IPS DF 6.9 (cell line): ENCODE measurements at places on chromosomes 1 and 21.

DNA sequence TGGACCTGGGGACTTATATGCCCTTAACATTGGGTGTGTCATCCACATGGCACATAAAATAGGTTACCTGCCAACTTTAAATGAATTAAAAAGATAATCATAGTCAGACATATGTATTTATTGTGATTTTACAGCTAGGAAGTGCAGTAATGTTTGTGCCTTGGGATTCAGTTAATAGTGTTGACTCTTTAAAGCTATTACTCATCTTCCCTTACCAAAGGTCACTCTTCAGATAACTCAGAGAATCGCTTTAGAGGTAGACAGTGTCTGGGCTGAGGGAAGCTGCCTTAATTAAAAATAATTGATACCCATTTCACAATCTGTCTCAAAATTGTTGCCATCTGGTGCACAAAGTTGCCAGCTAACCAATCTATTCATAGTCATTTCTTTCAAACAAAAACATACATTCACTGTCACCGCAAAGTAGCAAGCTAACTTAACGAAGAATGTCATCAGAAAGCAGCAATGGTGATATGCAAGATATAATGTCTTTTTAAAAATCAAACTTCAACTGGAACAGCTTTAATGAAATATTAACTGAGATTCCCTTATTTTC is 3.0 kb upstream of the KRTAP15-1 start:
- no peak for DNase-seq

GRCh38 chr1:64195081-64195395 is 8.4 kb upstream of the UBE2U start:
- DNase-seq: no peak

DNA sequence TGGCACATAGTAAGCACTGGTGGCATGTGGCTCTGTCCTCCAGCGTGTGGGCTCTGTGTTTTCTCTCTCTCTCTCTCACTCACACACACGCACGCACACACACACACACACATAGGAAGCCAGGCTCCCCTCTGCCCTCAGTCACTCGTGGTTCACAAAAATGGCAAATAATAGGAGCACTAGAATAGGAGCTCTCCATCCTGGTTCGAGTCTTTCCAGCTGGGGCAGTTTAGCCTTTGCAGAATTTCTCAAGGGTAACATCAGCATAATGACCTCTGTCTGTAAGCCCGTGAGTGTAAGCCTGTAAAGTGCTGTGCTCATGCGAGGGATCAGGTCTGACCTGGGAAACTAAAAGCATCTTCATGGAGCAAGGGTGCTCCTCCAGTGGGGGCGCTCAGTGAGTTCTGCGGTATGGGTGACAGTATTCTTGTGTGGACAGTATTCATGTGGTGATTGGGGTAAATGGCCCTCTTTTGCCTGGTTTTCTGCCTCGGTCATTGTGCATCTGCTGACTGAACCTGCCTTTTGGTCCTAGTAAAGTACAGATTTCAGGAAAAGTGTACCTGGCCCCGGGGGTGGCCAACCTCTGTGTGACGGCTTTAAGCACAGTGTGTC is 842 bp upstream of the ZC3H12A start:
- DNase-seq: no peak

DNA sequence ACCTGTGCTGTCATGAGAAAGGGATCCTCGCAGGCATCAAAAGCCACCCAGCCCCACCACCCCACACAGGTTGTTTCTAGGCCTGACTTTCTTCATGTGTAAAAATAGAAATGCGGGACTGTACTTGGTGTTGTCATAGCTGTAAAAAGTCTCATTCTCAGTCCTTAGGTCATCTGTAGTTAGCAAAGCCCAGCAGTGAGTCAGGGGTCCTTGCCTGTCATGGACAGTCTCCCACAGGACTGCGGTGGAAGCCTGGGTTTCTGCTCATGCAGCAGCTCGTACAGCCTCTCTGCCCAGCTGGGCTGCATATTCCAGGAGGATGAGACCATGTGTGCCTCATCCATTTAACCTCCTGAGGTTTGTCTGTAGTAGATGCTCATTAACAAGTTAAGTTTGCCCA is 58.2 kb downstream of the MRPS6 start:
- DNase-seq: no peak

DNA sequence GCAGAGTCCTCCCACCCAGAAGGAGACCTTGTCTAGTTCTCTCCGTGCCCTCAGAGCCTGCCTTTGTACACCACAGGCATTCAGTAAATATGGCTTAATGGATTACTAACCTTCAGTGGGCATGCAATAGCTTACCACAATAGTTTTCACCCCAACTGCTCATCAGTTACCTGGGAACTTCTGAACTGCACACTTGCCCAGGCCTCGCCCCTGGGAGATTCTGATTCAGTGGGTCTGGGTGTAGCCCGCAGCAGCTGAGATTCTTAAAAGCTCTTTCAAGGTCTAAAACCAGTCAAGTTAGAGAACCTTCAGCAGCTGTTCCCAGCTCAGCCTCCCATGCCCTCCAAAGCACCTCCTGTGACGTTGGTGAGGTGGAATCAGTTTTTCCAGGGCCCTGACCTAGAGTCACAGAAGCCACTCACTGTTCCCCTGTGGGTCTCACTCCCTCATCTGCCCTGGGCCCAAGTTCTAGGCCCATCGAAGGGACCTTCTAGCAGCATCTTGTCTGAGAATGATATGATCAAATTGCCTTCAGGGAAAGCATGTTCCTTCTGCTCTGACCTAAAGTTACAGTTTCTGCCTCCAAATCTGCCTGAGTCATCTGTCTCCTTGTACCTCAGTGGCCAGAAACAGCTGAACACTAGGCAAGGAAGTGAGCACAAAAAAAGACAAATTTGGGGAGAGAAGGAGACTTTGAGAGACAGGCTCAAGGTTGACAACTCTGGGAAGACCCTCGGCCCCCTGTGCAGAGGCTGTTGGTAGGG is 10.8 kb downstream of the ASAP3 start:
- no peak for DNase-seq

DNA sequence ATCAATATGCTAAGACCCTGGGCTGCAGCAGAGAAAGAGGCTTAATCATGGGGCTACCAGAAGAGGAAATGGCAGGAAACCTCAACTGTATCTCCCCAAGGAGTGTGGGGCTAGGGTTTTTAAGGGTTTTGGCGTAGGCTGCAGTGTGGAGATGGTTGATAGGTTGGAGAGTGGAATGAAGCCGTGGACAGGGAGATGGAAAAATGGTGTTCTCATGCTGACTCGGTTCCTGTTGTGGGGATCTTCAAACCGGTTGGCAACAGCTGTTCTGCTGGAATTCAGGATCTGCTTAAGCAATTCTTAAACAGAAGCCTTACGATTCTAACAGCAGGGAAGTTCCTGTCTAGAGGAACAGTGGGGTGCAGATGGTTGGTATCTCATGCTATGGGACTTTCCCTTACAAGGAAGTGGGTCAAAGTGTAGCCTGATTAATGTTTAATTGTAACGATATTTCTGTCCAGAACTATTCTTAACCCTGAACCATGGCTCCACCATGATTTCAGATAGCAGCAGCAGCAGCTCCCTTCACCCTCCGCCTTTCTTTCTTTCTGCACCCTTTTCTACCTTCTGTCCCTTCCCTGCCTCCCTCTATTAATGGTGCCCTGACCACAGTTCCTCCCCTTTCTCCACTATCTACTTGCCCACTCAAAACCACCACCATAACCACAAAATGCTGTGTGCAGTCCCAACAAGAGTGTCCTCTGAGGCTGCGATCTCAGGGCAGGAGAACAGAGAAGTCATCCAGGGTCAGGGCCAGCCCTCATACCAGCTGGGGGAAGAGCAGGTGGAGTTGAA is 30.8 kb downstream of the RSPH1 start:
- no peak for DNase-seq

DNA sequence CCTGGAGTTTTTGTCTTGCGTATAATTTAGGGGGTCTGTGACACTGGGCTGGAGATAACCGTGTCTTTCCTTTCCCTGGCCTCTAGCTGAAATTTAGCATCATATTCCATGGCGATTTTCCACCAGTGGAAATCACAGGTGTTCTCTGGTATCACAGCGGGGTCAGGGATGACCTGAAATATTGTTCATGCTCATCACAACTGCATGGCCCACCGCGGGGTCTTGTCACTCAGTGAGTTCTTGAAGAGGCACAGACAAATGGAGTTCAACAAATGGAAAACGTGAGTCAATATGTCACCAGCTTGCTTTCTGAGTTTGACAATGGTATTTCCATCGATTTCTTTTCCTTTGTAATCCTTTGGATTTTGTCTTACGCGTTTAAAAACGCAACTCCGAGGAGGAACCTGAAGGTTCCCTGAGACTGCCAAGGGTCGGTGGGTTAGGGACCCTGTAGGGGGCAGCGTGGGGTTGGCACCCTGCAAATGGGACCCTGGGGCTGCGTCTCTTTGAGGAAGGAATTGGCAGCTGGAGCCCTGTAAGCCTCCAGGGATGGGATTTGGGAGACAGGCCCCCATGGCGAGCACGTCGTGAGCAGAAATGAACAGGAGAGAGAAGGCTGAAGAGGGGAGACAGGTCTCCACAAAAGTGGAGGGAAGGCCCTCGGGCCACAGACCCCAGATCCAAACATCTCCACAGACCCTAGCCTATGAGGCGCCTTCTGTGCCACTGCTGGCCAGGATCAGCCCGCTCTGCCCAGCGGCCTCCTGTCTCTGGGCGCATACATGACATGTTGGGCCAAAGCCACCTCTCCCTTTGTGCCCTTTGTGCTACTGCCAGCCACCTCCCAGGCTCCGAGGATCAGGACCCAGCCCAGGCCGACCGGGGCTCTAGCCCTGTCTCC is 32.1 kb upstream of the RUNX3 start:
- DNase-seq: no peak

DNA sequence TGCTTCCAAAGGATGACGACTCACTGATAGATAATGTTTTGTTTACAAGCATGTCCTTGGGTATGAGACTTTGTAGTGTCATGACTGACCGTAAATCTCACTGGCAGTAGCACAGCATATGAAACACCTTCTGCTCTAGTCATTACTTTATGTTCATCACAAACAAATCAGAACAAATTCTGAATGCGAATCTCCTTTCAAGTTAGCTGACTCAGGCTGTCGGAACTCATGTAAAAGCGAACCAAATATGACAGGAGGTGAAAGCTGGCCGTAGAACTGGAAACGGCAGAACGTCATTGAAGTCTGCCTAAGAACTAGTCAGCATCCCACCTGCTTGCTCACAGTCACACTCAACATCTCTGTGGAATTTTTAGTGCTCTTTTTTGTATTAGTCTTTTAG is 143.9 kb downstream of the RGS7 start:
- DNase-seq: no peak

- DNase-seq: no peak
These were observed 151.1 kb downstream of the ZNF281 start for GRCh38 chr1:200258447-200259375.

GRCh38 chr21:27257226-27257625 is 290.3 kb upstream of the ADAMTS5 start:
- no peak for DNase-seq

GRCh38 chr1:21865943-21866706 is 54.1 kb downstream of the LDLRAD2 start:
- DNase-seq: peak; percentile 39

DNA sequence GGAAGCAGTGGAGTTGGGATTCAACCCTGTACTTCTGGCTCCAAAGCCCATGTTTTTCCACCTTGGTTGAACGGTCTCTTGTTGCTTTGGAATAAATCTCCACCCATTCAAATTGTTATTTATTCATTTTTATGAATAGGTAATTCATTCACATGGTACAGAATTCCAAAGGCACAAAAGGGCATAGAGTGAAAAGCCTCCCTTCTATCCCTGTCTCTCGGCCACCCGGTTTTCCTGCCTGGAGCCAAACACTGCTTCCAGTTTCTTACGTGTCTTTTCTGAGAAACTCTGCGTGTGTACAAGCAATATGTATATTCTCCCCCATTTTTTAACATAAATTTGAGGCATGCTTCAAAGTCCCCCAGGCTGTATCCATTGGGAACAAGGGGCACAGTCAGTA is 3.9 kb downstream of the EXTL1 start:
- DNase-seq: no peak

DNA sequence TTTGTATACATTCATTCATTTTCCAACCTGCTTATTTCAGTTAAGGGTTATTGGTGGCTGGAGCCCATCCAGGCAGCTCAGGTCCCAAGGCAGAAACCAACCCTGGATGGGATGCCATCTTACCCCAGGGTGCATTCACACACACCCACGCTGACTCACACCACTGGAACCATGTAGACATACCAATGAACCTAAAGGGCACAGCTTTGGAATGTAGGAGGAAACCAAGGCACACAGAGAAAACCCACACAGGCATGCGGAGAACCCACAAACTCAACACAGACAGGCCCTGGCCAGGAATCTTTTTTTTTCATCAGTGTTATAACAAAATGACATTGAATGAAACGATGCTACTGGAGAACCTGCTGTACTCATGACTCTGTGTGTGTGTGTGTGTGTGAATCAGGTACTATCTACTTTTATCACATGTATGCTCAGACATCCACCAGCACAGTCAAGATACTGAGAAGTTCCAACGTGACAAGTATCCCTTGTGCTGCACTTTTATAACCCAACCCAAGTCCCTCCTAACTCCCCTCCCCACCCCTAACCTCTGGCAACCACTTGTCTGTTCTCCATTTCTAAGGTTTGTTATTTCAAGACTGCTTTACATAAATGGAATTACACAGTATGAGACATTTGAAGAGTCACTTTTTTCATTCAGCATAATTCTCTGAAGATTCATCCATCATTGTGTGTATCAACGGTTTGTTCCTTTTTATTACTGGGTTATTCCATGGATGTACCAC is 286.8 kb upstream of the PLD5 start:
- DNase-seq: no peak
